ENCODE measurements at places on chromosomes 6 and 20.

GRCh38 chr20:52142757-52143156 is 48.8 kb downstream of the ZFP64 start:
- DNase-seq: no peak

- DNase-seq: peak; percentile 19
These were observed 80.5 kb downstream of the PRSS35 start for GRCh38 chr6:83592770-83593394.

DNA sequence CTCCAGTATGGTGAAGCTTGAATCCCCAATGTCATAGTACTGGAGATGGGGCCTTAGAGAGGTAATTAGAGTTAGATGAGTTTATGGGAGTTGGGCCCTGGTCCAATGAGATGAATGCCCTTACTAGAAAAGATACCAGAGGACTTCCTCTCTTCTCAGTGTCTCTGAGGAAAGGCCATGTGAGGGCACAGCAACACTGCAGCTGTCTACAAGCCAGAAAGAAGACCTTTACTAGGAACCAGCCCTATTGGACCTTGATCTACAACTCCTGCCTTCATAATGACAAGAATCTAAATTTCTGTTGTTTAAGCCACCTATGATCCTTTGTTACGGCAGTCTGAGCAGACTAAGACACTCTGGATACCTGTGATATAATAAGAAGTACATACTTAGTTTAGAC is 31.4 kb upstream of the AKAP7 start:
- no peak for DNase-seq

GRCh38 chr6:150541576-150541975 is 58.1 kb upstream of the PLEKHG1 start:
- DNase-seq: no peak

DNA sequence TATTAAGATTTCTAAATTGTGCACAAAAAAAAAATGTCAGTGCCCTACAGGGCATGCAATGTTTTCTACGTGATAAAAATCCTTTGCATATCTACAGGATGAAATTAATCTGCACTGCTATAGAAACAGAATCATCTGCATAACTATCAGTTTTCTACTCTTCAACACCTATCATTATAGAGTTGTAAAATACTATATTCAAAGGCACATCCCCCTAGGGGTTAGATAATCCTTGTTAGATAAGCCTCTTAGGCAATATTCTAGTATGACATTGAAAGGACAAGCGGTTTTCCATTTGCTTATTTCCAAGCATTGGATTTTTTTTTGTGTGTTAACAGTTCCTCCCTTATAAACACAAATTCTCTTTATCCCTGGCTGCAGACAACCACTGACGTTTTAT is 98.7 kb upstream of the LAMA2 start:
- no peak for DNase-seq

DNA sequence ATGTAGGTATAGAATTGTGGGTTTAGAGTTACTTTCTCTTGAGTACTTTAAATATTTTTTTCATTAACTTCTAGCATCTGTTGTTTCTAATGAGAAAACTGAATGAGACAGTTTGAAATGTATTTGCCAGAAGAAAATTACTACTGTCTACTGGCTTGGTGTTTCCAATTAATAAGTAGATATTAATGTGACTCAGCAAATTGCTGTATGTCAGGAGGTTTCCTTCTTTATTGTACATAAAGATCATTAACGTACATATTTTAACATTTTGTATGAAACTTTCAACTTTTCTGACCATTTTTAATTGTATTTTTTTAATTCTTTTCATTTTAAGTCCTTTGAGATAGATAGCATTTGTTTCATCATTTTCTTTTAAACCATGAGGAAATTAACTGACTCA is 135.1 kb upstream of the SLC22A23 start:
- DNase-seq: no peak
